CD4-positive, CD25-positive, alpha-beta regulatory T cell (primary cell): ENCODE measurements at places on chromosomes 6 and 20. TPM values are rescaled to one million over a fixed set of nuclear protein-coding genes. Genes with fewer than 3 reads are reported as not detected.

DNA sequence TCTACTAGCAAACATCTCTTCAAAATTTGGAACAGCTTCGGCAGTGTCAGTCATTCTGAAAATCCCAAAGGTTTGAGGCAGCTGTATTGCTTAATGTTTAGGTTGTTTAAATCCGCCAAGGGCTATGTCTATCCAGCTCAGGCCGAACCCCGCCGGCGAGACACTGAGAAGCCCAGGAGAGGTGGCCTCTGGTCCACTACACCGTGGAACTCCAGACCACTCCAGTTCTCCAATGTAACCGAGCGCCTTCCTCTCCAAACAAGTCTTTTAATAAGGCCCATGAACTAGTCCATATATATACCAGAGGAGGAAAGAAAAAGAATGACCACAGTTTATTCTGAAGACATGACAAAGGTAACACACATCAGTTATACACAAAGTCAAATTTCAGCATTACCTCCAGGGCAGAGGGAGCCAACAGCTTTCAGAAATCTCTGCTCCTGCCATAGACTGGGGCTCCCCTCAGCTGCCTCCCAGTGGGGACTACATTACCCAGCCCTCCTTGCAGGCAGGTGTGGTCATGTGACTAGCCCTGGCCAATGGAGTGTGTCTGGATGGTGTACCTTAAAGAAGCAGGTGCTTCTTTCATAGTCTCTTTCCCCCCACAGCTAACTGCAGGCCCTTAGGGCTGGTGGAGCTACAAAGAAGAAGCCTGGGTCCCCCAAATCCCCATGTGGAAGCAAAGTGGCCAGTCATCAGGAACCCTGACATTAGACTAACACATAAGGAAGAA is at the start of gene RAMACL:
RAMACL (minus strand) TSS at position 255 of the 733 bp plus-strand sequence; CDS start at position 54, 201 bp downstream.
- no peaks in the 10 kb centered on the region for H3K4me1 ChIP-seq
- no peaks in the 10 kb centered on the region for H3K27me3 ChIP-seq
- H3K27ac ChIP-seq = no peak within 1 kb of the TSS
- DNase-seq = peak; percentile 41

IL17F gene
- total RNA-seq = 0.64 TPM

DNA sequence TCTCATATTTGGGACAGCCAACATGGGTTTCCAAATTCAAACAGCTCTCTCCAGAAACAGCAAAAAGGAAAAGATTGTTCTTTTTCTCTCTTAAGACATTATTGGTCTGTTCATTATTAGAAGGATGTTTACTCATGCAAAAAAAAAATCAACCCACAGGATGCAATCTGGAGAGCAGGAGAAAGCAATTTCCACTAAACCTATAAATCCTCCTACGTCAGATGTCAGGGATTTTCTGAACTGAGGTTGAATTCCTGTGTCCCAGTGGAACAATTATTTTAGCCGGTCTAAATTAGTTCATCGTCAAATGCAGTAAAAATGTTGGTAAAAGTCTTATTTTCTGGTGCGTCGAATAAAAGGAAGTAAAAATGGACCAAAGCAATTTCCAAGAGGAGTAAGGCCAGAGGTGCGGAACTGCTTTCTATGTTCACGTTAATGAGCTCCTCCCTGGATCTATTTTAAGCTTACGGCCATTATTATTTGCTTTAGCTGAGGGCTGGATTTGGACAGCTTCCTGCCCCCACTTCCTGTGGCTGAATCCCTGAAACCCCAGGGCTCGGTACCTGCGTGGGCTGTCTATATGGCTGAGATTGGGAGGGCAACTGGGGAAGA is at the start of gene GABRR1:
GABRR1 (minus strand) TSS at position 60 of the 612 bp plus-strand sequence; CDS start at position 24, 36 bp downstream.
- no peaks in the 10 kb centered on the region for H3K4me1 ChIP-seq
- no peak within 1 kb of the TSS for H3K4me3 ChIP-seq
- H3K27me3 ChIP-seq = peaks cover 3% of the 10 kb centered on the region
- H3K27ac ChIP-seq = no peak within 1 kb of the TSS
- H3K36me3 ChIP-seq = no peaks in the 10 kb centered on the region

UBD gene
- total RNA-seq = not detected

- H3K36me3 ChIP-seq = no peaks in the 10 kb centered on the region
- DNase-seq = no peak
- H3K27ac ChIP-seq = no peak overlapping the region
- H3K27me3 ChIP-seq = no peaks in the 10 kb centered on the region
- no peaks in the 10 kb centered on the region for H3K4me1 ChIP-seq
- H3K4me3 ChIP-seq = no peak overlapping the region
These were observed 211.2 kb downstream of the C6orf118 start for GRCh38 chr6:165098165-165098564.

POPDC3 gene
- total RNA-seq = not detected
